ENCODE measurements at places on chromosomes 13 and 19. TPM values are rescaled to one million over a fixed set of nuclear protein-coding genes. Genes with fewer than 3 reads are reported as not detected.

- DNase-seq = no peak
Measured at GRCh38 chr13:27595055-27595811, 25.1 kb downstream of the LNX2 start.

DNA sequence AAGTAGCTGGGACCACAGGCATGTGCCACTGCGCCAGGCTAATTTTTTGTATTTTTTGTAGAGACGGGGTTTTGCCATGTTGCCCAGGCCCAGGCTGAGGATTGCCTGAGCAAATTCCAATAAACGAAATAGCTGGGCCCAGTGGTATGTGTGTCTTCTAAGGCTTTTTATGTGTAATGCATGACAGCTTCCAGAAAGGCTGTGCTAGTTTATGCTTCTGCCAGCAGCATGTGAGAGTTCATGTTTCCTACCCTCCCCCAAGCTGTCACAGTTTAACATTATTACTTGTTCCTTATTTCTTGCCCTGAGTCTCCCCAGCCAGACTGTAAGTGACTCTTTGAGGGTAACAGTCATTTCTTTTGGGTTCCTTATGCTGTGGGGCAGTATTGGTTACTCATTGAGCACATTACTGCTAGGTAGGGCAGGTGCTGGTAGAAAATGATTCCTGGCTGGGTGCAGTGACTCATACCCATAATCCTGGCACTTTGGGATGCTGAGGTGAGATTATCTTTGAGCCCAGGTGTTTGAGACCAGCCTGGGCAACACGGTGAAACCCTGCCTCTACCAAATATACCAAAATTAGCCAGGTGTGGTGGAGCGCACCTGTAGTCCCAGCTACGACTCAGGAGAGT lies 13.6 kb downstream of the GPATCH1 start:
- no peak for DNase-seq

The ZNF221 gene
- 6.3 TPM for total RNA-seq

- DNase-seq = no peak
Measured at GRCh38 chr13:98965325-98965724, 12.5 kb downstream of the DOCK9 start.

DNA sequence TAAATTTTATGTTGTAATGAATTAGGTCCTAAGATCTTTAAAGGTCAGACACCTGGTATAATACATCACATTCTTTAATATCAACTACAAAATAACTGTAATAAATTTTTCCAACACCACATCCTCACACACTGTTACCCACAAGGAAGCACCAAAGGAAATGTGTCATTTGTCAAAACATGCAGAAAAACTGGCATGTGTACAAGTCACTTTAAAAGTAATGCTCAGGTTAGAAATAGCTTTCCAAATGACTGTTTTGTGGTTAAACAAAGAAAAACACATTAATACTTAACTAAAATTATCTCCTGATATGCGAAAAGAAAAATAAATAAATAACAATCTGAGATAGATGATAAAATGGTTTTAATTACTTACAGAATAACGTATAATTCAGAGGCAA lies 74.7 kb downstream of the MZT1 start:
- DNase-seq = peak; percentile 8

- peak; percentile 58 for DNase-seq
Measured at GRCh38 chr19:33396701-33397535, 23.4 kb downstream of the CEBPG start.

GRCh38 chr13:70644052-70644451 lies 535.8 kb upstream of the KLHL1 start:
- DNase-seq = no peak

GRCh38 chr13:52760077-52760476 lies 20.5 kb upstream of the CNMD start:
- no peak for DNase-seq

DNA sequence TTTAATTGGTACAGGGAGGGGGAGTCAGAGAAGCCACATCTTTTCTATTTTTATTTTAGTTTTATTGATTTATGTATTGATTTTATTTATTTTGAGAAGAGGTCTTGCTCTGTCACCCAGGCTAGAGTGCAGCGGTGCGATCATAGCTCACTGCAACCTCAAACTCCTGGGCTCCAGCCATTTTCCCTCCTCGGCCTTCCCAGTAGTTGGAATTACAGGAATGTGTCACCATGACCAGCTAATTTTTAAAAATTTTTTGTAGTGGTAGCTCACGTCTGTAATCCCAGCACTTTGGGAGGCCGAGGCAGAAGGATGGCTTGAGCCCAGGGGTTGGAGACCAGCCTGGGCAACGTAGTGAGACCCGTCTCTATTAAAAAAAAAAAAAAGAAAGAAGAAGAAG lies 4.1 kb downstream of the IL27RA start:
- no peak for DNase-seq

DNA sequence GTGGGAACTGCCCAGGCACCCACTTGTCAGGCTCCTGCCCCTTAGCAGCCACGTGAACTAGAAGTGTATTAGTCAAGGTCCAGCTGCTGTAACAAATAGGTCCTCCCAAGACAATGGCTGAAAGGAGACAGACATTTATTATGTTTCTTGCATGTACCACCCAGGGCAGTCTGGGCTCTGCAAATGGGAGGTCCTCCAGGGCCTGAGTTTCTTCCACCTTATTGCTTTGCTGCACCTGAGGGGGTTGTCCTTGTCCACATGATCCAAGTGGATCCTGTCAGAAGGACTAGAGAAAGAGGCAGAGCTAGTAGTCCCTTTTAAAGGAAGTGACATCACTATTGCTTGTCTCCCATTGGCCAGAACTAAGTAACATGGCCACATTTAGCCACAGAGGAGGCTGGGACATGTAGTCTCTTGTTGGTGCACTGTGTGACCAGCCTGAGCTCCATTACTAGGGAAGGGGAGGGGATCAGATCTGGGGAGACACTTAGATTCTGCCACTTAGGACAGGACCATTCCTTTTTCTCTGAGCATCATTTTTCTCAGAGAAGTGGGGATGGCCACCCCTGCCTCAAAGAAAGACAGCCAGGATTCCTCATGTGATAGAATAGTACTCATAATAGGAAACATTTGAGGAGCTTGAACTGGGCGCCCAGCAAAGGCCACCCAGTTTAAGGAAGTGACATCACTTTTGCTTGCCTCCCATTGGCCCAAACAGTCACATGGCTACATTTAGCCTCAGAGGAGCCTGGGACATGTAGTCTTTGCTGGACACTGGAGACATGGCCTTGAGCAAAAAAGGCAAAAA lies 15.1 kb downstream of the CC2D1A start:
- DNase-seq = peak; percentile 63

The ZNF816 gene
- total RNA-seq = 6.3 TPM

GRCh38 chr13:33761740-33762139 lies 56.2 kb upstream of the RFC3 start:
- DNase-seq = no peak

The MIR17HG gene
- 4.5 TPM for total RNA-seq

DNA sequence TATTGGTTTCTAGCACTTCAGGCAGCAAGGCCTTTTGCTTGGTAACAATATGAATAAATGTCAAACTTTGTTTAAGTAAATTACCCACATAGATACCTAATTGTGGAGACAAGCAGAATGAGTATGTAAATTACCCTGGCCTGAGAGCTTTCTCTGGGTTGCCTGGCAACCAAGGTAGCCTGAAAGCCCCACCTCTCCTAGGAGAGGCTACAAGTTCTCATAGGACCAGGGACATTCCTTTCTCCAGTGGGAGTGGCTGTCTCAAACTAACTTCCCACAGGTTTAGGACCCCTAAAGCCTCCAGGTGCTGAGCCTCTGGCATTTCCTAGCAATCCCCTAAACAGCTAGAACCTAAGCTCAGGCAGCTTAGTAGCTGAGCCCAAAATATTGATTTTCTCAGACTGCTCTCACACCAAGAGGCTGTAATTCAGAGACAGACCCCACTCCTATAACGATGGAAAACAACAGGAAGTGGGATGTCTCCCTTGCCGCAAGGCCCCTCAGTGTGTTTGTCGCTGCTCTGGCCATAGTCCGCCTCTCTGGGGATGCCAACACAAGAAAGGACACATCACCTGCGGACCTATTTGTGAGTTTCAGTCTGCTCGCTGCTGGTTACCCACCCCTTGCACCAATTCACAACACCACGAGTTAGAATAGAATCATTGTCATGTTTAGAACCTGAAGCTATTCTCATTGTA lies 207.3 kb downstream of the DLEU7 start:
- DNase-seq = no peak

GRCh38 chr13:113915012-113915763 lies 51.3 kb upstream of the GAS6 start:
- DNase-seq = no peak

- DNase-seq = peak; percentile 4
Measured at GRCh38 chr13:19606152-19606551, 27.3 kb upstream of the MPHOSPH8 start.

DNA sequence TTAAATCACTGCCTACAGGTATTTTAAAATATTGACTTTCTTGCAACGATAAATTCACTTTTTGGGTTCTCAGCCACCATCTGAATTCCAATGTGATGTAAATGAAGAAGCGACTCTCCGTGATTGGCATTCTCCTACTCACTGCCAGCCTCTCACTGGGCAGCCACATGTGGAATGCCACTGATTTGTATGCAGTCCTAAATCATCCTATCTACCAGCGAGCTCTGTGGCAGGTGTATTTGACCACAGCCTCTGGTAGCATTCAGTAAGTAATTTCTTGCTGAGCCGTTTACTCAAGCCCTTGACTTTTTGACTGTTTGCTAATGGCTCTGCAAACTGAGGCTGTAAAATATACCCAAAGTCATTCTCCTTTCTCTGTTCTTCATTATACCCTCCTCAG lies 559.0 kb upstream of the SLC10A2 start:
- no peak for DNase-seq

GRCh38 chr19:29858000-29858596 lies 46.3 kb downstream of the CCNE1 start:
- DNase-seq = peak; percentile 52

- DNase-seq = no peak
Measured at GRCh38 chr19:37593996-37594303, 642 bp downstream of the ZNF571 start.

DNA sequence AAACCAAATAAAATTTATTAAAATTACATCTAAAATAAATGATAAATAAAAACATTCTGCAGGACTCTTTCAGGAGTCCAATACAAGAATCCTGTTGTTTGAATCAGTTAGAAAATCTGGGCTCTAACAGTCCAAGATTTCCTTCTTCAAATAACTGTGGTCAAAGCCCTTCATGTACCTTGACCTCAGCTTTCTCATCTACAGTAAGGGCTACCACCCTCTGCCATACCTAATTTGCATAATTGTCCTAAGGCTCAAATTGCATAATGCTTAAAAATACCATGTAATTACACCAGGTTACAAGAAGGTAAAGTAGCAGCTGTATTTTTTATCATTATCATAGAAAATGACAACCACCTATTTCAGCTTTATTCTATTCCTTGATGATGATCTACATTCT lies 54.3 kb downstream of the XPO4 start:
- DNase-seq = no peak

The MBD3L4 gene
- not detected for total RNA-seq

DNA sequence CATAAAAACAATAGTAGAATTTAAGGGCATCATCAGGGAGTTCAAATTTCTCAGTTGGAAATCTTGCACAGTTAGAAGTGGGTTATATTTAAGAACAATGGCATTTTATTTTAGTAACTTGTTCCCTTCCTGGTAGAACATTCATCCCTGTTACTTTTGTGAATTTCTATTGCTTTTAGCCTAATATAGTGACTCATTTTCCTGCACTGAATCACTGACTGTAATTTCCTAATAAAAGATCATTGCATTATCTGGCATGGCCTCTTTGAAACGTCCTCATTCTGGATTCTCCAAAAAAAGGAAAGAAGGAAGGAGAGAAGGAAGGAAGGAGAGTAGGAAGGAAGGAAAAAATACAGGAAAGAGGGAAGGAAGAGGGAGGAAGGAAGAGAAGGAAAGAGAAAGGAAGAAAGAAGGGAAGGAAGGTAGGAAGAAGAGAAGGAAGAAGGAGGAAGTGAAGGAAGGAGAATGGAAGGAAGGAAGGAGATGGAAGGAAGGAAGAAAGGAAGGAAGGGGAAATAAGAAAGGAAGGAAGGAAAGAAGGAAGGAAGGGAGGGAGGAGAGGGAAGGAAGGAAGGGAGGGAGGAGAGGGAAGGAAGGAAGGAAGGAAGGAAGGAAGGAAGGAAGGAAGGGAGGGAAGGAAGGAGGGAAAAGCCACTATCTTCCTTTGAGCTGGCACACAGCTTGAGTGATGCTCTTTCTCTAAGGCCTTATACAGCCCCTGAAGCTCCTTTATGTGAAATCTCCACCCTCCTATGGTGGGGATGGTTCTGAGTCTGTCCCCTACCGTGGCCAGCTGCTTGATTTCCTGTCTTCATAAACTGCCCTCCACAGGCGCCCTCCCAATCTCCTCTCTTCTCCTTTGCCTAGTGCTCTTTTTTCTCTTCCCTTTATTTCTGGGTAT lies 29.8 kb upstream of the TM9SF2 start:
- DNase-seq = no peak

GRCh38 chr19:58491393-58491792 lies 15.2 kb downstream of the ZNF446 start:
- DNase-seq = no peak

DNA sequence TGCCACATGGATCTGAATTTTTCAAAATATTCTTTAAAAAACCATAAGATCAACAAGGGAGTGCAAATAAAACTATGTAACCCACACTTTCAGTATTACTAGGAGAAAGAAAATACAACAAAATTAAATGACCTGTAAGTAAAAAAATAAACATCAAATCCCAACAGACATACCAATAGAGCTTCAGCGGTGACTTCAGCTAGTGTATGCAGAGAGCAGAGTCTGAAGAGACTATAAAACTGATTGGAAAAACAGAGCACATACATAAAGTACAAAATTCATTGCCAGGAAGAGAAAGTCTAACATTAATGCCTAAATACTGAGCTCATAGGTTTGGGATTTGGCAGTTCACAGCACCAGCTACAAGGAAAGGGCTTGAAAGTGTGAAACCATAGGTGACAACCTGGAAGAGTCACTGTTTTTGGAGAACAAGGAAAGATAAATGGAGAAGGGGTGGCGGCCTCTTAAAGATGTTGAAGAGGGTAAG lies 291.1 kb downstream of the LMO7 start:
- no peak for DNase-seq

DNA sequence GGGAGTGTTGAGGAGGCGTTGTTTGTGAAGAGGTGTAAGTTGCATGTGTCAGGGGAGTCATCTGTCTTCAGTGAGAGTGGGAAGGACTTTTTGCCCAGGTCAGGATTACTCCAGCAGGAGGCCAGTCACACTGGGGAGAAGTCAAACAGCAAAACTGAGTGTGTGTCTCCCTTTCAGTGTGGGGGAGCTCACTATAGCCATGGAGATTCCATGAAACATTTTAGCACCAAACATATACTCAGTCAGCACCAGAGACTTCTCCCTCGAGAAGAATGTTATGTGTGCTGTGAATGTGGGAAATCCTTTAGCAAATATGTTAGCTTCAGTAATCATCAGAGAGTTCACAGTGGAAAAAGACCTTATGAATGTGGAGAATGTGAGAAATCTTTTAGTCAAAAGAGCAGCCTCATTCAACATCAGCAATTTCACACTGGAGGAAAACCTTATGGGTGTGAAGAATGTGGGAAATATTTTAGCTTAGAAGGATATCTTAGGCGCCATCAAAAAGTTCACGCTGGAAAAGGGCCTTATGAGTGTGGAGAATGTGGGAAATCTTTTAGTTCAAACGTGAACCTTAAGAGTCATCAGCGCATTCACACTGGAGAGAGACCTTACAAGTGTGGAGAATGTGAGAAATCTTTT lies 8.4 kb upstream of the ZNF587 start:
- DNase-seq = no peak

The CYP4F11 gene
- 0.29 TPM for total RNA-seq

The HTR2A gene
- total RNA-seq = not detected

- no peak for DNase-seq
Measured at GRCh38 chr19:43612374-43612773, 486 bp downstream of the SRRM5 start.

- DNase-seq = no peak
Measured at GRCh38 chr13:60146471-60146870, 17.3 kb downstream of the DIAPH3 start.

The ATP8A2 gene
- 2.7 TPM for total RNA-seq

- DNase-seq = no peak
Measured at GRCh38 chr13:74927823-74928222, 554.1 kb downstream of the TBC1D4 start.
